Psoas muscle (tissue), 8 donors: ENCODE measurements at places on chromosomes 6 and 20. TPM values are rescaled to one million over a fixed set of nuclear protein-coding genes. Genes with fewer than 3 reads are reported as not detected.

Gene MYCT1
- polyA plus RNA-seq: 4.5 TPM

Gene ZFP57
- polyA plus RNA-seq: not detected

Gene COL21A1
- 0.24 TPM for polyA plus RNA-seq

Gene SPEF1
- 0.12 TPM for polyA plus RNA-seq

Gene LHFPL5
- polyA plus RNA-seq: not detected

Gene SRF
- polyA plus RNA-seq: 26.3 TPM

Gene NR2E1
- not detected for polyA plus RNA-seq

Gene SLC35D3
- polyA plus RNA-seq: not detected

Gene LGSN
- polyA plus RNA-seq: 0.01 TPM
